ENCODE measurements at places on chromosomes 3 and 15.

GRCh38 chr15:95584088-95584487 lies 746.4 kb upstream of the NR2F2 start:
- DNase-seq = no peak

DNA sequence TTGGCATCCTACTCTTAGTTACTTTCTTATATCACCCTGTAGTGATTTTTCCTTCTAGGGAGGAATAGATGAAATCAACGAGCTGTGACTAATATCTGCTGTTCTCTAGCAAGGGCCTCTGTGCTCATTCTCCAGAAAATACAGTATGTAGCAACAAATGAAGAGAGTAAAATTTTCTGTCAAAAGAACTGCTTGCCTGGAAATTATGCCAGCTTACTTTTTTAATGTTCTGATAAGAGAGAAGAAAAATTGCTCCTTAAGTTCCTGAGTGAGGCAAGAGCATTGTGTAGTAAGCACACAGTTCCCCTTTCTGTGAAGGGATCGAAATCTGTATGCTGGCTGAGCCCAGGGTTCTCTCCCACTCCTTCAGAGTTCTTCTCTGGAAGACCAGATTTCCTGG lies 51.4 kb upstream of the GK5 start:
- no peak for DNase-seq

GRCh38 chr15:29133791-29134190 lies 135.8 kb downstream of the NSMCE3 start:
- DNase-seq = no peak

GRCh38 chr3:66656609-66657008 lies 155.8 kb upstream of the LRIG1 start:
- no peak for DNase-seq

DNA sequence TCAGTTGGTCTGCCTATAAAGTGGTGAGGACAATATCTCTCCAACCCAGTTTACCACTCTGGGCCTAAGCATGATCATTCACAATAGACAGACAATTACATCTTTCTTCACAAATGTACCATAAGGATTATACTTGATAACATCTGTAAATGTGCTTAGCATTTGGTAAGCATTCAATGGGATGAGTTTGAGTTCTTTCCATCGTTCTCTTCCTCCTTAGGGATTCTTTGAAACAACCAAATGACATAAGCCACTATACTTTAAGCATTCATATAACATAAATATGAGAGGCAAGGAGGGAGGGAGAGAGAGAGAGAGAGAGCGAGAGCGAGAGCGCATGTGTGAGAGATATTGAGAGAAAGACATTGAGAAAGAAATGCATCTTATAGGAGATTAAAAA lies 303.3 kb upstream of the CBLB start:
- no peak for DNase-seq

DNA sequence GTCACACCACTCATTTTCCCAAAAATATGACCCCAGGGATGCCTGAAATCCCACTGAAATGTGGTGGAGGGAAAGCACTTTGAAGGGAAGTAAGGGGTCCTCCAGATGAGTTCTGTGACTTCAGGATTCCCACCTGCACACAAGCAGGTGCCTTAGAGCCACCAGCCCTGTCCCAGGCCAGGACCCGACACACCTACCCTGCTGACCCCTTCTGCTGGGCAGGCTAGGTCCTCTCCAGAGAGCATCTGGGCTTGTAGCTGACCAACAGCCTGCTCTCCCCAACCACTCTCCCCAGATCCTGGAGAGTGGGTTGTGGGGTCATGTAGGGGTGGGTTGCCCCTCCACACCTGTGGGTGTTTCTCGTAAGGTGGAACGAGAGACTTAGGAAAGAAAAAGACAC lies 14.9 kb upstream of the CILP start:
- DNase-seq = no peak

GRCh38 chr15:71571641-71572040 lies 238.7 kb upstream of the NR2E3 start:
- DNase-seq = no peak

GRCh38 chr3:71258526-71258925 lies 325.0 kb downstream of the FOXP1 start:
- no peak for DNase-seq

- no peak for DNase-seq
Observed at GRCh38 chr15:35838424-35839111, 292.6 kb upstream of the DPH6 start.

- no peak for DNase-seq
Observed at GRCh38 chr3:12585970-12586369, 29.1 kb downstream of the MKRN2 start.

DNA sequence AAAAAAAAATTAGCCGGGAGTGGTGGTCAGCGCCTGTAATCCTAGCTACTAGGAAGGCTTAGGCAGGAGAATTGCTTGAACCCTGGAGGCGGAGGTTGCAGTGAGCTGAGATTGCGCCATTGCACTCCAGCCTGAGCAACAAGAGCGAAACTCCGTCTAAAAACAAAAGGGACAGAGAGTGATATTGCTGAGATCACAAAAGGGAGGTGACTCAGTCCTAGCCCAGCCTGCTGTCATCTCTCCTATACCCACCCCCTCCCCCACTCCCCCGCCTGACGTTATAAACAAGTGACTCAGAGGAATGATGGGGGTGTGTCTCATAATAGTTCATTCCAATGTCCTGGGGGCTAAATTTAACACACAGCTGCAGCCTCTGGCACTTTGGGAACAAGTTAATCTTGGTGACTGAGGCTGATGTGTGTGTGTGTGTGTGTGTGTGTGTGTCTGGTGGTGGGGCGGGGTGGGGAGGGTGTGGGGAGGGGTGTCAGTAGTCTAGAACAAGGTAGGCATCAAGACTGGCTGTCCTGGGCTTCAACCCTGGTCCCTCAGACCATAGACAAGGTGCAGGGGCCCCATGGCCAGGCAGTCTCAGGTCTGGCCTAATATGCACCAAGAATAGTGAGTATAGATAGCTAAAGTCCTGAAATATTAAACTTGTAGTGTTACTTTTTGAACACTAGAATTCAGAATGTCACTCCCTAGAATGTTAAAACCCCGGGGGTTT lies 1.3 kb upstream of the KLHL40 start:
- peak; percentile 7 for DNase-seq

- no peak for DNase-seq
Observed at GRCh38 chr3:152232679-152233078, 36.0 kb upstream of the MBNL1 start.

DNA sequence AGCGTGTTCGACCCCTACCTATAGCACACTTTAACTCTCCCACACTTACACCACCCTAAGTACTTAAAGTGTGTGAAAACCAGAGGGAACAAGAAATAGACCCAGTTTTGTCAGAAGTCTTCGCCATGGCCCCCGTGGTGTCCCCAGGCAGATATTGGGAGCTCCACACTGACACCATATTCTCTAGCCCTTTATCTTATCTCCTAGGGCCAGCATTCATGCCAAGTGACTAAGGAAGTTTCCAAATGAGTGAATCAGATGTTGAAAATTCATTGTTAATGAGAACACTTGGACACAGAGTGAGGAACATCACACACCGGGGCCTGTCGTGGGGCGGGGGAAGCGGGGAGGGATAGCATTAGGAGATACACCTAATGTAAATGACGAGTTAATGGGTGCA lies 31.8 kb downstream of the P3H2 start:
- DNase-seq = no peak

GRCh38 chr15:23570486-23570885 lies 5.0 kb downstream of the MKRN3 start:
- no peak for DNase-seq

DNA sequence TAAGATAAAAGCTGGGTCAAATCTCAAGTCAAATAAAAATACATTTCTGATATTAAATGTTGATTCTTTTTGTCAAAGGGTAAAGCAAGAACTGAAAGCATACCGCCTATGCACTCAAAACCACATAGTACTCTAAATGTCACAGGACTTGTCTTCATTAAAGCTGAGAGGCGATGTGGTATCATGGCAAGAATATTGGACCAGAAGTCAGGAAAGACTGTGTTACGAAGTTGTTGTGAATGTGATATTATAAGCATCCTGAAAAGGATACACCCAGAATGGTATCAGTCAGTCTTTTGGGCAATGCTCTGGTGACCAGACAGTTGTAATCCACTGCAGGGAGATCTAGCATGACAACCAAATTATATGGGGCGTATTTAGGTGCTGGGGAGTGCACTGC lies 33.8 kb downstream of the TIGIT start:
- DNase-seq = no peak

GRCh38 chr3:48299746-48300712 lies 33.4 kb downstream of the SPINK8 start:
- no peak for DNase-seq

DNA sequence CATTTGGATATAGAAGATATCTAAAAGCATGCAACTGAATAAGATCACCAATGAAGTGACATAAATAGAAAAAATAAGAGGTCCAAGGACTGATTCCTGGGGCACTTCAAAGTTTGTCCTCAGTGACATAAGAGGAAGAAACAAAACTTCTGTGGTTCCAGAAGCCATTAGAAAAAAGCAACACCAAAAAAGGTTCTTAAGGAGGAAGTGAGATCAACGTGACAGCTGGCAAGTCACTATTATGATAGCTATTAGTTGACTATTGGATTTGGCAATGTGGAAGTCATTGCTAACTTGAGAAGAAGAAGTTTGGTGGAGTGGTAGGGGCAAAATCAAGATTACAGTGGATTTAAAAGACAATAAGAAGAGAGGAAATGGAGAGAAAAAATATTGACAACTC lies 1098.3 kb downstream of the NAALADL2 start:
- no peak for DNase-seq

GRCh38 chr15:83845230-83845629 lies 191.3 kb downstream of the ADAMTSL3 start:
- DNase-seq = no peak

- DNase-seq = no peak
Observed at GRCh38 chr3:67897351-67898336, 243.2 kb upstream of the SUCLG2 start.

DNA sequence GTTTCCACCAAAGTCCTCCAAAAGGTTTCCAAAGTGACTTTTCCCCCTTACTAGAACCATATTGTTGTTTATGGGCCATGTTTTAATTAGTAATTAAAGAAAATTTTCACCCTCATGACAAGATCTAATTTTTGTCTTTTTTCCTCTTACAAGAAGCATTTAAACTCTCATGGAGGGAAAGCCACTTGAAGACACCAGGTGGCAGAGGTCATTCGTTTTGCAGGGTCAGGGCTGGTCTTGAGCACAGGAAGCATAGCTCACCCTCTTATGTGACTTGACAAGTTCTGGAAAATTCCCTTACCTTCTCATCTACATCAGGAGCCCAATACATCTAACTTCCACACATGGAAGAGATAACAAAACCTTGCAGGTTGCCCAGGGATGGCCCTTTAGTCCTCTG lies 163.7 kb downstream of the GREM1 start:
- no peak for DNase-seq

GRCh38 chr3:144175644-144176425 lies 204.2 kb downstream of the DIPK2A start:
- DNase-seq = no peak

- no peak for DNase-seq
Observed at GRCh38 chr3:177606891-177607290, 409.6 kb upstream of the TBL1XR1 start.

GRCh38 chr3:110327870-110328269 lies 743.7 kb upstream of the NECTIN3 start:
- DNase-seq = no peak

DNA sequence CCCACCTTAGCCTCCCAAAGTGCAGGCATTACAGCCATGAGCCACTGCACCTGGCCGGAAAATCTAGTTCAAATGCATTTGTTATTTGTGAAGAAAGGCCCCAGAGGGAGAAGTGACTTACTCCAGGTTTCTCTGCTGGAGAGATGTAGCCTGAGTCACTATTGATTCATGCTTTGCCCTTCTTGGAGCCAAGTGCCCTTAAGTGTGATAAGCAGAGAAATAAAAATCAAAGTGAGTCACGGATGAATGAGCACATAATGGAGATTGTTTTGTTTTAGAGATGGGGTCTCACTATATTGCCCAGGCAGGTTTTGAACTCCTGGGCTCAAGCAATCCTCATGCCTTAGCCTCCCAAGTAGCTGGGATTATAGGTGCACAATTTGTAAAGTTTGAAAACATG lies 33.1 kb downstream of the CDC25A start:
- DNase-seq = no peak

GRCh38 chr3:9396301-9396631 lies 1.1 kb upstream of the SETD5 start:
- peak; percentile 48 for DNase-seq

DNA sequence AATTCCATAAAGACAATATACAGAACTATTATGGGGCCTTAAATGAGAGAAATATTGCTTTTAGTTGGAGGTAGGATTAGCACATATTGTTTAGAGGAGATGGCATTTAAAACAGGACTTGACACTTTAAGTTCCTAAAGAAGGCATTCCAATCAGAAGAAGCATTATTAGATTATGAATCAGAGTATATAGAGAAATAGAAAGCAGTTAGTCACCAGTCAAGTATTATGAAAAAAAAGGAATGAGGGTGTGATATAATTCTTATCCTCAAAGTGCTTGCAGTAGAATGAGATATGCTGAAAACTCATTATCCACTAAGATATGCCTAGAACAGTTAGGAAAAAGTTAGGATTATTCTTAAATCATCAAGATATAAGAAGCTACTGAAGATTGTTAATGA lies 456.2 kb downstream of the ZNF385D start:
- DNase-seq = no peak

DNA sequence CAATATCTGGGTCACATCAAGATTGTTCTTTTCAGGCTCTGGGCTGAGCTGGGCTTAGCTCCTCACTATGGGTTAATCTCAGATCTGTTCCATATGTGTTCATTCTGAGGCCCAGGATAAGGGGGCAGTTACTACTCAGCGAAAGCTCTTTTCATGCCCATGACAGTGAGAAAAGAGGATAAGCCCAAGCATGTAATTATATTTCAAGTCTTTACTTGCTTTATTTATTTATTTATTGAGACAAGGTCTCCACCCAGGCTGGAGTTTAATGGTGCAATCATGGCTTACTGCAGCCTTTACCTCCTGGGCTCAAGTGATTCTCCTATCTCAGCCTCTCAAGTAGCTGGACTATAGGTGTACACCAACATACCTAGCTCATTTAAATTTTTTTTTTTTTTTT lies 44.7 kb upstream of the SELENOK start:
- no peak for DNase-seq

DNA sequence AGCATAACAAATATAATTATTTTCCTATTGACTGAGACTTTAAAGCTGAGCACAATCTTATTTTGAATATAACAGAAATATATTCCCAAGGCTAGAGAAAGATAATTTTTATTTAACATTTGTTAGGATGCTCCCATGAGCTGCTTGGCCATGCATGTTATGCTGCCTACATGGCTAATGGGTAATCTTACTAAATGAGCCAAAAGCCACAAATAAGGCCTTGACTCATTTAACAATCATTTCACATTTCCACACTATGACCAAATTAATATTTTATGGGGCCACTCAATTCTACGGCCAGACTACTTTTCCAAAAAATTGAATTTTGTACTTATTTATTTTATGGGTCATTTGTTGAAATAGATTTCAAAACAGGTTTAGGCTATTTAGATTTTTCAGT lies 141.7 kb downstream of the MEIS2 start:
- no peak for DNase-seq

DNA sequence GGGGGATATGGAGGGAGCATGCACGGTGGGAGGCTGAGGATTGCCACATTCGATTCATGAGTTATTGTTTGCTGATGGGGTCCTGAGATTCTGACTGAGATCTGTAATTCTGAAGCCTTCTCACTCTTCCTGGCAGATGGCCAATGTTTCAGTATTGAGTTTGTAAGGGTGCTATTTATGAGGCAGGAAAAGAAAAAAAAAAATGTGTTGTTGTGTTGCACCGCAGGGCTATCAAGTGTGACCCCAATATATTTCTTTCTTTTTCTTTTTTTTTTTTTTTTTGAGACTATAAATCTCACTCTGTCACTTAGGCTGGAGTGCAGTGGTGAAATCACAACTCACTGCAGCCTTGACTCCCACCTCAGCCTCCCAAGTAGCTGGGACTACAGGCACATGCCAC lies 3.2 kb upstream of the SENP2 start:
- no peak for DNase-seq

Measured in stimulated activated CD4-positive, alpha-beta T cell treated with anti-CD3 and anti-CD28 coated beads, Interleukin-1b, Interleukin-23, amount 100 ng/mL, for 1 hour (primary cell).